Activated T-cell treated with anti-CD3 and anti-CD28 coated beads, Interleukin-2, amount 50 U/mL, for 72 hours (primary cell): ENCODE measurements at places on chromosomes 4 and X.
A peak's percentile ranks its signal among the peaks of the same experiment; 100 is the strongest.

GRCh38 chr4:181606300-181606699 is 636.9 kb upstream of the TENM3 start:
- DNase-seq, result no peak

- DNase-seq, result no peak
Measured at GRCh38 chrX:10509397-10509796, 111.0 kb downstream of the MID1 start.

- peak; percentile 43 for DNase-seq
Measured at GRCh38 chrX:56766554-56767347, 37.7 kb downstream of the NBDY start.

- no peak for DNase-seq
Measured at GRCh38 chrX:118496763-118497079, 1.1 kb downstream of the DOCK11 start.

- DNase-seq, result no peak
Measured at GRCh38 chr4:151940291-151940690, 179.5 kb upstream of the GATB start.

DNA sequence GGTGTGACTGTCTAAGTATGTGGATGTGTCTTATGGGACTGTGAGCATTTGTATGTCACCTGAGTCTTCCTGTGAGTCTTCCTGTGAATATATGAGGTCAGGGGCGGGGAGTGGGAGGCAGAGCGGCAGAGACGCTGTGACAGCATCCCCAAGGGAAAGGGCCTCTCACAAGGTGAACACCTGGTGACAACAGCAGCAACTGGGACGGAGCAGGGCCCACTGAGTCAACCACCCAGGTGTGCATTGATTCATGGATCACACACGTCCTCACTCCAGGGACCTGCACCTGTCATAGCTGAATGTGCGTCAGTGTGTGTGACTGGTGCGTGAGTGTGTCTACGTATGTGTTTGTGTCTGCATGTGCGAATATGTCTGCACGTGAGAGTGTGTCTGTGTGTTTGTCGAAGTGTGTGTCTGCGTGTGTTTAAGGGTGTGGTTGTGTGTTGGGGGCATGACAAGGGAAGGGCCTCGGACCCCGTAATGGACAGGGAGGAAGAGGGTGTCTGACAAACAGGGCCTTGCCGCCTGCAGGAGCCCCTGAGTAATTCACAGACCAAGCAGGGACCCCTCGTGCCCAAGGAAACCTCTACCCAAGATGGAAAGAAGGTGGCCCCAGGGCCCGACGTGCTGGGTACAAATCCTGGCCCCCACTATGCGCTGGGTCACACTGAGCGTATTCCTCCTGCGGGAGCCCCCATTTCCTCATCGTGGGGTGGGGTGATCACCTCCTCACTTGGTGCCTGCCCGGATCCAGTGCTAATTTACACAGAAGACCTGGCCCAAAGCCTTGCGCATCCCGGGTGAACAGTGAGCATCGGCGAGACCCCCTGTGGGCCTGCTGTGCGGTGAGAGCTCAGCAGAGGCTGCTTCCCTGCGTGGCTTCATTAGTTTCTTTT is 76.7 kb downstream of the ABLIM2 start:
- no peak for DNase-seq

- DNase-seq, result no peak
Measured at GRCh38 chrX:47643926-47644325, 6.4 kb downstream of the ELK1 start.

- DNase-seq, result no peak
Measured at GRCh38 chr4:11293866-11294265, 134.8 kb downstream of the HS3ST1 start.

DNA sequence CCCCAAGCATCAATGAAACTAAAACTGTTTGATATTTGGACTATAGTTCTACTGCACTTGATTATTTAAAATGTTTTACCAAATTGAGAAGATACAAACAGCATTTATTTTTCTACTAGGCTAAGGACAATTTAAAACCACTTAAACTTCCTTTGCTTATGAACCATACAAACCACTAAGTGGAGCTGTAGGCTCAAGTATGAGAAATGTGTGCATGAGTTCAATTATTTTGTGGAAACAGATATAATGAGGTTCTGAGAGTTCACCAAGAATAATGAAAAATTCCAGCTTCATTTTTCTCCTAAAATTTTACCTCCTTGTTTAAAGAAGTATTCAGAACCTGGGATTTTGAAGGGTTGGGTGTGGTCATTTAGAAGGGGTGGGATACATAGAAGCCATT is 63.1 kb downstream of the SERPINA7 start:
- DNase-seq, result no peak

DNA sequence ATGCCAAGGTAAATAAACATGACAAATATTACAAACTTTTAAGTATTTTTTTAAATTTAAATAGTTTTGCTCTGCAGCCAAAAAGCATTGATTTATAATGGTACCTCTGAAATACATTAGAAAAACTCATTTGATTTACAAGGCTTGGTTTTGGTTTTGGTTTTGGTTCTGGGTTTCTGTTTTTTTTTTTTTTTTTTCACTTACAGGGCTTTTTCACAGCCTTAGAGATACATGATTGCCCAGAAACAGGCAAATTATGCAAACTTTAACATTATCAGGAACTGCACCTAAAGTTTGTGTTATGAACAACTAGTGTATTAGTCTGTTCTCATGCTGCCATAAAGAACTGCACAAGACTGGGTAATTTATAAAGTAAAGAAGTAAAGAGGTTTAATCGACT is 196.4 kb upstream of the DDX53 start:
- DNase-seq, result no peak

- DNase-seq, result no peak
Measured at GRCh38 chrX:148459343-148459742, 41.1 kb upstream of the AFF2 start.

DNA sequence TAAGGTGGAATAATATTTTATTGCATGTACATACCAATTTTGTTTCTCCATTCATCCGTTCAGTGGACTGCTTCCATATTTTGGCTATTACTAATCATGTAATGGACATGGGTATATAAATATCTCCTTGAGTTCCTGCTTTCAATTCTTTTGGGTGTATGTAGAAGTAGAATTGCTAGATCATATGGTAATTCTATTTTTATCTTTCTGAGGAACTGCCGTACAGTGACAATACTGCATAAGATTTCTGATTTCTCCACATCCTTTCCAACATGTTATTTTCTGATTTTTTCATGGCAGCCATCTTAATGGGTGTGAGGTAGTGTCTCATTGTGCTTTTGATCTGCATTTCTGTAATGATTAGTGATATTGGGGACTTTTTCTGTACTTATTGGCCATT is 19.2 kb downstream of the ALPK1 start:
- DNase-seq, result no peak

DNA sequence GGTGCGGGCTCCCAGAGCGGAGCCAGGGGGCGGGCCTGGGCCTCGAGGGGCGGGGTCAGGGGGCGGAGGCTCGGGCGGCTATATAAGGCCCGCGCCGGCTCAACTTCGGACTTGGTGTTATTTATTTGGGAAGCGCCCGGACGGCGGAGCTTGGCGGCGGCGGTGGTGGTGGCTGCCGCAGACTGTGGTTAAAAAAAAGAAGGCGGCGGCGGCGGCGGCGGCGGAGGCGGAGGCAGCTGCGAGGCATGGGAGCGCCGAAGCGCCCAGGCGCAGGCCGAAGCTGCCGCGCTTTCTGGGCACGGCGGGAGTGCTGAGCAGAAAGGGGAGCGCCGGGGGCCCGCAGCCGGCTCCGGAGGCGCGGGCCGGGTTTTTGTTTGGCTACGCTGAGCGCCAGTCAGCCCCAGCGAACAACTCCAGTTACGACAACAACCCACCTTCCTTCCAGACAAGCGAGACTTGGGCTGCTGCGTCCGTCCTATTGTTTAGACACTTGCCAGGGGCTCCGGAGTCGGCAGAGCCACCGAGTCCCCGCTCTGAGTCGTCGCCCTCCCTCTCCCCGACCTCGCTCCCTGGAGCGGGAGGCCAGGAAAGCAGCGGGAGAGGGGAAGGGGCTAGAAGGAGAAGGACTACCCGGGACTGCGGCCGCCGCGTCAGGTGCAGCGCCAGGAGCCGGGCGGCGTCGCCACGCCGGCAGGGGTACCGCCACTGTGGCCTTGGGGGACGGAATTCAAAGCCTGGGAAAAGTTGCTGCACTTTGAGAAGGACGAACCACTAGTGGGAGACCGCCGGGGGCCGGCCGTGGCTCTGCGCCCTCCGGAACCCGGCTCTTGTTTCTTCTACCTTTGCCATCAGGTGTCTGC is at the start of gene SLIT2:
TSS of gene SLIT2 (plus strand) at position 110 of the 860 bp plus-strand sequence. CDS start 1,911 bp downstream, outside the sequence.
- peak; percentile 14 for DNase-seq

- DNase-seq, result no peak
Measured at GRCh38 chr4:3660086-3660927, 105.9 kb upstream of the ADRA2C start.

DNA sequence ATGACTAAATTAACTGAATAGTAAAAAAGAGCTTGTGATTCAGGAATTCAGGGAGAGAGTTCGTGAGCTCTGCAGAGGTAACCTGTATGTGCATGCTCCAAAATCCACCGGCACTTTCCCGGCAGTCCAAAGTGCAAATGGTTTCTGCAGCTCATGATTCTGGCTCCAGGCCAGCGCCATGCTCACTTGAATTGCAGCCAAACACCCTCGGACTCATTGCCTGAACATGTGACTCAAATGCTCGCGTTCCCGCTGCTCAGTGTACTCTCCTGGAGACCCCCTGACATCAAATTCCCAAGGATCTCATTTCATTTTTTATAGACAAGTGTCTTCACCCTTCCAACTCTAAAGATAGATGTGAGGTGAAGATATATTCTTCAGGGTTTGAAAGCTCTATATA is 44.1 kb upstream of the SH3RF1 start:
- no peak for DNase-seq

GRCh38 chr4:157151711-157152110 is 68.8 kb upstream of the GRIA2 start:
- DNase-seq, result no peak

- peak; percentile 68 for DNase-seq
Measured at GRCh38 chr4:153651587-153651986, 32.5 kb upstream of the TLR2 start.

DNA sequence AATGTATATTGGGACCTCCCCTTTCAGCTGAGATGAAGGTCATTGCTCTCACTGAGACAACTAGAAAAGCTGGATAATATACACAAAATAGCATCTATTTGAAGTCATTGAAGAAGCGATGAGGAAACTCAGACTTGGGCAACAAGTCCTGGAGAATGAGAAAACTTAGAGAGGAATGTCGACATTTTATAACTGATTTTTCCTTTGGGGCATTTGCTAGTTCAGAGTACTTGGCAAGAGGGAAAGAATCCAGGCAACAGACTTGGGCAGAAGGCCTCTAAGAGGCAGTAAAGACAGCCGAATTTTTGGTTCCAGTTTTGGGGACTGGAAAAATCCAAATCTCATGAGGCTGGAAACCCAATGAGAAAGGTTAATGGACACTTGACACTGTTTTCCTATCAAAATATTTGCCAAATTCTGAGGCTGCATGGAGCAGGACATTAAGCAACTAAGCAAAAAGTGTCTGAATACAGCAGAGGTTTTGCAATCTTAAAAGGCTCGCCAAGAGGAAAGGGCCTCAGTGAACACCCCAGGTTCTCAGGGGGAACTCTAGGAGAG is 21.0 kb upstream of the ANXA5 start:
- DNase-seq, result no peak

GRCh38 chr4:88275516-88275915 is 8.8 kb downstream of the PPM1K start:
- no peak for DNase-seq

GRCh38 chr4:38230121-38230801 is 270.1 kb downstream of the PTTG2 start:
- no peak for DNase-seq

GRCh38 chrX:154478728-154479622 is at the start of gene LAGE3:
Gene LAGE3, minus strand, starts transcription at chrX:154479281. Its CDS starts 366 bp downstream, at chrX:154478915.
- DNase-seq, result peak; percentile 96

- DNase-seq, result no peak
Measured at GRCh38 chr4:107725281-107725859, 5.3 kb upstream of the PAPSS1 start.
